Pulmonary artery endothelial cell (primary cell): ENCODE measurements at places on chromosomes 13 and 19. TPM values are rescaled to one million over a fixed set of nuclear protein-coding genes. Genes with fewer than 3 reads are reported as not detected.

The PRSS57 gene
- 0.07 TPM in 1 of 2 replicates, not detected in the other for total RNA-seq

The TMEM255B gene
- total RNA-seq: 19.1 and 37.3 TPM in 2 replicates

The FCHO1 gene
- 0.56 and 1.1 TPM in 2 replicates for total RNA-seq

The CABP5 gene
- total RNA-seq: not detected in 2 replicates

The GPATCH1 gene
- total RNA-seq: 7.1 and 7.3 TPM in 2 replicates

The C3 gene
- under 0.01 and 0.28 TPM in 2 replicates for total RNA-seq

The POGLUT2 gene
- total RNA-seq: 23.4 and 29.0 TPM in 2 replicates

The KL gene
- not detected in 2 replicates for total RNA-seq

The RHPN2 gene
- 2.4 and 3.3 TPM in 2 replicates for total RNA-seq

The PSG4 gene
- not detected in 2 replicates for total RNA-seq

The ZNF836 gene
- total RNA-seq: 5.3 and 6.8 TPM in 2 replicates

The EFNB2 gene
- 31.4 and 77.6 TPM in 2 replicates for total RNA-seq

The NEK5 gene
- total RNA-seq: 0.07 TPM in 2 replicates

The DIRAS1 gene
- total RNA-seq: under 0.01 and 0.04 TPM in 2 replicates

The ZNF667 gene
- 2.5 and 3.6 TPM in 2 replicates for total RNA-seq

The PLPPR3 gene
- total RNA-seq: 0.07 and 0.33 TPM in 2 replicates

The TYROBP gene
- not detected in 2 replicates for total RNA-seq

The PSG6 gene
- total RNA-seq: not detected in 2 replicates

The SSC5D gene
- 0.11 and 0.13 TPM in 2 replicates for total RNA-seq

The DNAAF3 gene
- total RNA-seq: 0.32 and 0.73 TPM in 2 replicates

The PGLYRP2 gene
- total RNA-seq: 0.04 TPM in 1 of 2 replicates, not detected in the other

The WBP4 gene
- total RNA-seq: 7.4 and 10.7 TPM in 2 replicates

The NHLRC3 gene
- total RNA-seq: 8.4 and 11.0 TPM in 2 replicates

The OVOL3 gene
- not detected in 2 replicates for total RNA-seq

The AMER2 gene
- not detected in 2 replicates for total RNA-seq

The PTH2 gene
- not detected in 2 replicates for total RNA-seq

The VSIG10L gene
- 0.04 and 0.07 TPM in 2 replicates for total RNA-seq

The RFPL4AL1 gene
- 0.21 TPM in 1 of 2 replicates, not detected in the other for total RNA-seq

The TEX26 gene
- not detected in 2 replicates for total RNA-seq

The DNAJC15 gene
- 27.2 and 36.7 TPM in 2 replicates for total RNA-seq

The RFPL4A gene
- 0.11 and 0.13 TPM in 2 replicates for total RNA-seq

The ZNF441 gene
- total RNA-seq: 8.2 and 8.9 TPM in 2 replicates

The NFKBIB gene
- 15.1 and 23.6 TPM in 2 replicates for total RNA-seq

The GARIN5A gene
- not detected in 2 replicates for total RNA-seq

The CACNG7 gene
- 0.04 and 0.13 TPM in 2 replicates for total RNA-seq

The COL5A3 gene
- not detected in 2 replicates for total RNA-seq

The ANGPTL8 gene
- not detected in 2 replicates for total RNA-seq

The LILRA1 gene
- total RNA-seq: not detected in 2 replicates

The KIR2DL1 gene
- not detected in 2 replicates for total RNA-seq

The IFNL3 gene
- total RNA-seq: not detected in 2 replicates

The PRR22 gene
- 0.33 and 0.63 TPM in 2 replicates for total RNA-seq

The KLHL1 gene
- not detected in 2 replicates for total RNA-seq

The ATP4B gene
- 0.07 and 0.13 TPM in 2 replicates for total RNA-seq

The CEACAM20 gene
- total RNA-seq: not detected in 2 replicates

The MYH14 gene
- 0.07 TPM in 1 of 2 replicates, not detected in the other for total RNA-seq

The C19orf53 gene
- total RNA-seq: 53.2 and 54.9 TPM in 2 replicates

The PTGER1 gene
- 0.71 and 0.73 TPM in 2 replicates for total RNA-seq

The CGB2 gene
- total RNA-seq: not detected in 2 replicates

The CEACAM4 gene
- total RNA-seq: not detected in 2 replicates

The TTC9B gene
- total RNA-seq: not detected in 2 replicates

The FKBP8 gene
- total RNA-seq: 130 and 186 TPM in 2 replicates

The ITGBL1 gene
- total RNA-seq: 43.0 and 44.3 TPM in 2 replicates

The PINLYP gene
- total RNA-seq: 0.73 and 2.3 TPM in 2 replicates

The ZNF570 gene
- total RNA-seq: 5.9 and 9.6 TPM in 2 replicates

The KCTD12 gene
- 94.3 and 97.6 TPM in 2 replicates for total RNA-seq

The PSG7 gene
- total RNA-seq: not detected in 2 replicates

The KLK2 gene
- not detected in 2 replicates for total RNA-seq
